ENCODE measurements at places on chromosomes 5 and 9.

DNA sequence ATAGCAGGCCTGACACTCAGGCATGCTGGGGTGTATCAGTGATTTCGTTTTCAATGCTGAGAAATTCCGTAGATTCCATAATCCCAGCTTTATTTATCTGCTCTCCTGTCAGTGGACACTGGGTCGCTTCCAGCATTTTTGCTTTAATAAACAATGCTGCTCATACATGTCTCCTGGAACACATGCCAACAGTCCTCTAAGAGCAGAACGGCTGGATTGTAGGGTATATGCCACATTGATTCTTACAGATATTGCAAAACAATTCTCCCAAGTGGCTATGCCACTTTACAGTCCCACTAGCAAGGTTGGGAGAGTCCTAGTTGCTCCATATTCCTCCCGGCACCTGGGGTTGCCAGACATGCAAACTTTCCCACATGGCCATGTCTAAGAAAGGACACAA lies 81.9 kb downstream of the RAPGEF1 start:
- DNase-seq = no peak

- DNase-seq = no peak
These were observed 171.6 kb downstream of the GAS1 start for GRCh38 chr9:86775718-86776117.

GRCh38 chr9:120942186-120943001 lies 15.8 kb upstream of the TRAF1 start:
- DNase-seq = no peak

DNA sequence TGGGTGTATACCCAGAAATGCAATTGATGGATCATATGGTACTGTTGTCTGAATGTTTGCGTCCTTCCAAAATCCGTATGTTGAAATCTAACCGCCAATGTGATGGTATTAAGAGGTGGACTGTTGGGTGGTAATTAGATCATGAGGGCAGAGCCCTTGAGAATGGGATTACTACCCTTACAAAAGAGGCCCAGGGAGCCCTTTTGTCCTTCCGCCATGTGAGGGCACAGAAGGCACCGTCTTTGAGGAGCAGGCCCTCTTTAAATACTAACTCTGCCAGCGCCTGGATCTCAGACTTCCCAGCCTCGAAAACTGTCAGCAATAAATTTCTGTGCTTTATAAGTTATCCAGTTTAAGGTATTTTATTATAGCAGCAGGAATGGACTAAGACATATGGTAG lies 156.0 kb upstream of the OTULINL start:
- DNase-seq = no peak

- peak; percentile 10 for DNase-seq
These were observed 158.1 kb upstream of the SHB start for GRCh38 chr9:38227061-38227540.

GRCh38 chr9:38287420-38287985 lies 105.0 kb upstream of the ALDH1B1 start:
- DNase-seq = no peak

GRCh38 chr9:101465326-101465915 lies 29.8 kb upstream of the ALDOB start:
- no peak for DNase-seq

DNA sequence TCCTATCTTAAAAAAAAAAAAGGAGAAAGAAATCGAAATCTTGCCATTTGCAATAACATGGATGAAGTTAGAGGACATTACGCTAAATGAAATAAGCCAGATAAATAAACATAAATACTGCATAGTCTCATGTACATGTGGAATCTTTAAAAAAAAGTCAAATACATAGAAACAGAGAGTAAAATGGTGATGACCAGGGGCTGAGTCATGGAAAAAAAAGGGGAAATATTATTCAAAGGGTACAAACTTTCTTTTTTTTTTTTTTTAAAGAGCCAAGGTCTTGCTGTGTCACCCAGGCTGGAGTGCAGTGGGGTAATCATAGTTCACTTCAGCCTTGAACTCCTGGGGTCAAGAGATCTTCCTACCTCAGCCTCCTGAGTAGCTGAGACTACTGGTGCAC lies 310.1 kb downstream of the ZNF608 start:
- no peak for DNase-seq
